OCI-LY7 (cell line): ENCODE measurements at places on chromosomes 1 and 21. TPM values are rescaled to one million over a fixed set of nuclear protein-coding genes. Genes with fewer than 3 reads are reported as not detected.

- DNase-seq: no peak
Measured at GRCh38 chr1:15574741-15575140, 10.1 kb downstream of the AGMAT start.

- no peak for DNase-seq
Measured at GRCh38 chr1:32208891-32209328, at the start of gene DCDC2B. Gene DCDC2B, plus strand, starts transcription at chr1:32209089. Its CDS starts 5 bp downstream, at chr1:32209094.

- DNase-seq: peak; percentile 76
Measured at GRCh38 chr1:1352786-1353388, 3.7 kb upstream of the DVL1 start.

DNA sequence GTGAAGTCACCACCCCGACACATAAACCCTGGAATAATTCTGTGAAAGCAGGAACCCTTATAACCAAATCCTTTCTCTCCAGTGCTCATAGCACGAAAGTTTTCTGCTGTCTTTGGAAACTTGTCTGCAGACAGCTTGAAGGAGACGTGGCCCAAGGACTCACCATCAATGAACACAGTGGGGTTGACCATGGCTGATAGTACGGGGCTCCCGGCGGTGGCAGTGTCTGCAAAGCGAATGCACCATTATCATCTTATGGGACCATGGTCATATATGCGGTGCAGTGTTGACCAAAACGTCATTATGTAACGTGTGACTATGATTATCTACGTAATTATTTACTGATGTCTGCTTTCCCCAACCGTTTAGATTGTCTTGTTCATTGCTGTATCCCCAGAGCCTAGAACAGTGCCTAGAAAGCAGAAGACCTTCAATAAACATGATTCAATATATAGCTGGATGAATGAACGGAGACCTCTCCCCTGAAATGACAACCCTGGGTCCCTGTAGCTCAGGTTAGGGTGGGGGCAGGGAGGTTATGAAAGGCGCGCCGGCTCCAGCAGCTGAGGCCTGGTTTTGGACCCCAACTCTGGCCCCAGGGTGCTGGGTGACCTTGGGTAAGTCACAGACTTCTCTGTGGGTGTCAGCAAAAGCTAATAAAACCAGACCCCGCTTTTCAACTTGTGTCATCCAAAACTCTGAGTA is 128.4 kb upstream of the ZBTB40 start:
- no peak for DNase-seq

DNA sequence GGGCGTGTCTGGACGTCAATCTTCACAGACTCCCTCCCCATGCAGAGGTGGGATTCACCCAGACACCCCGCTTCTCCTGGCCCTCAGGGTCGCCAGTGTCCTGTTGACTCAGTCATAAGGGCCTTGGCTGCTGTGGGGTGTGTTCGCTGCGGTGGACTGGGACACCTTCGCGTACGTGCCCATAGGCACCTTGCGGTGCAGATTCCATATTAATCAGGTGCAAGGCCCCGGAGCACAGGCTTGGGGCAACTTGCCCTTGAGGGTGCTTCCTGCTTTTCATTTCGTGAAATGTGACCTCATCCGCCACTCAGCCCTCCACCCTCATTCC is 398 bp upstream of the SLC30A10 start:
- no peak for DNase-seq

DNA sequence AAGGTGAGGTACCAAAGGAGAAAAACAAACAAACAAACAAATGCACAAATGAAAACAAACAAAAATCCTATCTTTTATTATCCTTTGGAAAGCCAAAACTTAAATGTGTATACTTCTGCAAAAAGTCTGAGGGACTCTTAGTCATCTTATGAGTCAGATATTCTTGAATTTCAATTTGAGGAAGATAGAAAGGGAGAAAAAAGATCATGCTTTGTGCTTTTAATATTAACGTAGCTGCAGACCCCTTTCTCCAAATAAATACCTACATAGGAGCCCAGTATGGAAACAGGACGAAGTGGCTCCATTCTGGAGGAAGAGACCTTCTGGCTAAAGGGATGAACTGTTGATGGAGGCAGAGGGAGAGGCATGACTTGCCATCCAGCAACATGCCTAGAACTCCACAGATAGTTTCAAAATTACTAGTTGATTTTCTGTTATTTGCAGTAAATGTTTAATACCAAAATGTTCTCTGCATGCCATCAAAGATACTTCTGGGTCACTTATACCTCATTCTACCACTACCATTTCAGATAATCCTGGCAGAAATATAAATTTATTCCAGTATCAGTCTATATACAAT is 25.4 kb downstream of the NUP210L start:
- DNase-seq: no peak

GRCh38 chr1:33986390-33987095 is 122.7 kb downstream of the HMGB4 start:
- no peak for DNase-seq

GRCh38 chr1:11924334-11925195 is 1.7 kb downstream of the KIAA2013 start:
- peak; percentile 53 for DNase-seq

DNA sequence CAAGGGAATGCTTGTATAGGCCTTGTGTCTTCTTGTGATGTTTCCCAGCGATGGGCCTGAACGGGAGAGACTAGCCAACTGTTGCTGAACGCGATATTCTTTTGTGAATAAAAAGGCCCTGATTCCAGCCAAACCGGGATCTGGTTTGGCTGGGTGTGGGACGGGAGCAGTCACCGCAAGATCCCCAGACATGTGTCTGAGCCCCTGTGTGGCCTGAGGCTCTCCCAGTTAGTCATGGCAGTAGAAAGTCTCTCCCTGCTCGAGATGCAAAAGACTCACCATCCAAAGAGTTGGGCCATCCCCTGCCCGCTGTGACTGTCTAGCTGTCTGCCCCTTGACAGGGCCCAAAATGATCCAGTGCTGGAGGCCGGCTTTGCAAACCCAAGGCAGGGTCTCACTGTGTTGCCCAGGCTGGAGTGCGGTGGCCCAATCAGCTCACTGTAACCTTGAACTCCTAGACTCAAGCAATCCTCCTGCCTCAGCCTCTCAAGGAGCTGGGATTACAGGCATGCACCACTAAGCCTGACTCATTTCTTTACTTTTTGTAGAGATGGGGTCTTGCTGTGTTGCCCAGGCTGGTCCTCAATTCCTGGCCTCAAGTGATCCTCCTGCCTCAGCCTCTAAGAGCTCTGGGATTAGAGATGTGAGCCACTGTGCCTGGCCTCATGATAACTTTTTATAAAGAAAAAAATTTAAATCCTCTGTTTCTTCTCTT is 56.4 kb downstream of the KIF26B start:
- no peak for DNase-seq

DNA sequence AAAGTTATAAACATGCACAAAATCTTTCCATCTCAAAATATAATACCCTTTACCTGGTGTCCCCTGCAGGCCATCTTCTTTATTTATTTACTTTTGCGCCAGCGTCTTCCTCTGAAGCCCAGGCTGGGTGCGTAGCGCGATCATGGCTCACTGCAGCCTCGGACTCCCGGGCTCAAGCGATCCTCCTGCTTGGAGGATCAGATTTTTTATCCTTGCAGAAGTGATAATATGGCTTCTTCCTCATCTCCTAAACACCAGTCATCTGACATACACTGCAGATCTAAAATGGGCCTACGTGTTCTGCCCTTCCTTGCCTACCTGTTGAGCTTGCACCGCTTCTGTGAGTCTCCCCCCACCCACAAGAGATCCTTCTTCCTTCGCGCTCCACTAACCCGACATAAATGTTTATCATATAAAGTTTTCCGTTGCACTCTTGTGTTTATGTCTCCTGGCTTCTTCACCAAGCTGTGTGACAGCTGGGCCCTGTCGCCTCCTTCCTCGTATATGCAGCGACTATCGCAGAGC is 506 bp upstream of the SRP9 start:
- DNase-seq: no peak

GRCh38 chr1:37814252-37814651 is 6.2 kb upstream of the YRDC start:
- DNase-seq: no peak

GRCh38 chr1:113976609-113977278 is 2.5 kb upstream of the OLFML3 start:
- peak; percentile 30 for DNase-seq

- no peak for DNase-seq
Measured at GRCh38 chr1:44423591-44424537, 18.8 kb downstream of the RNF220 start.

- DNase-seq: no peak
Measured at GRCh38 chr1:58981392-58981791, 197.5 kb upstream of the JUN start.

DNA sequence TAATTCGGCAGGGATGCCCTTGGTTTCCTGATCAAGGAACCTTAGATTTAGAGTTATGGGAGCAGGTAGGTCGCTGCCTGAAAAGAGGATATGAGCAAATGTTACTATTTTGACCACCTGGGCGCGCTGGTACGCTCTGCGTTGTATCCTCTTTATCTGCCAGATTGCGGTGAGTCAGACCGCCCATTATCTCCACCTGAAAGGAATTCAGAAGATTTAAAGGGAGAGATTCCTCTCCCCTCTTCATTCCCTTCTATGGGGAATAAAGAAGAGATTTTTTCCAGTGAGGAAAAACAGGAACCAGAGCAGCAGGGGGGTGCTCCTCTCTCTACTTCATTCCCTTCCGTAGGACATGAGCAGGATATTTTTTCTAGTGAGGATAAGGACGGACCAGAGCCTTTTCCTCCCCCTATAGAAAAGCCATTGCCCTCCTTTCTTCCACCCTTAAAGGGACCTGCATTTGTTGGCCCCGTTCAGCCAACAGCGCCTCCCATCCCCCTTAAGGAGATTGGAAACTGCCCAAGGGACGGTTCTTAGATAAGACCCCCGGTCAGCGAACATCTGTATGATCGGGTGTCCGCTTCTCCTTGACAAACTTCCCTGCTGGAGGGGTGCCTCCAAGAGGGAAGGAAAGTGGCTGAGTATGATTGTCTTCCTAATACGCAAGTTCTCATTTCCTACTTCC is 34.1 kb downstream of the CLCA1 start:
- no peak for DNase-seq

DNA sequence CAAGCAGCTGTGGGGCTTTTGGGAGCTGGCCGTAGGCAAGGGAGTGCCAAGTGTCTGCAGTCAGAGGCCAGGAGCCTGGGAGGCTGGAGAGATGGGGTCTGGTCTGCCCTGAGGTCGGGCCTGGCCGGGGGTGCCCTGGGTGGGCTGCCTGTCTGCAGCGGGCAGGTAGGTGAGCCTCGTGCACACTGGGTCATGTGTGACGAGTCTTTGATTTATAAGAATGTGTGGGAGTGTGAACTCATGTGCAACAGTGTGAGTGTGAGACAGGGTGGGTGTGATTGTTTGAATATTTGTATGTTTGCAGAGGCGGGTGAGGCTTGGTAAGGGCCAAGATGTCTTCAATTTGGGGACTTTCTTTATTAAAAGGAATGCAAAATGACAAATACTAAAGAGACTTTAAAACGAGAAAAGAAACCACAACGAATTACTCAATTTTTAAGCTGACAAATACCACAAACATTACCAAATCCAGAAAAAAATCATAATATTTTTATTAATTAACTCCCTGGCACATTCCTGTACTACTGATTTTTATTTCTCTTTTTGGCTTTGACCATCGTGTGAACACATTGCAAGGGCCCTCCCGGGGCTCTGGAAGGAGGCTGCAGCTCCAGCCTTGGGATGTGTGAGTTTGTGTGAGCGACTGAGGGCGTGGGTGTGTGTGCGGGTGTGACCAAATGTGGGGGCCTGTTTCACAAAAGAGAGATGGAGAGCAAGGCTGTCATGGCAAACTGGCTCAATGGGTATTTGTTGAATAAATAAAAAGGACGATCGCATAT is 110.3 kb upstream of the WNT4 start:
- no peak for DNase-seq

- DNase-seq: peak; percentile 83
Measured at GRCh38 chr1:26284597-26285347, 4.9 kb downstream of the SH3BGRL3 start.

DNA sequence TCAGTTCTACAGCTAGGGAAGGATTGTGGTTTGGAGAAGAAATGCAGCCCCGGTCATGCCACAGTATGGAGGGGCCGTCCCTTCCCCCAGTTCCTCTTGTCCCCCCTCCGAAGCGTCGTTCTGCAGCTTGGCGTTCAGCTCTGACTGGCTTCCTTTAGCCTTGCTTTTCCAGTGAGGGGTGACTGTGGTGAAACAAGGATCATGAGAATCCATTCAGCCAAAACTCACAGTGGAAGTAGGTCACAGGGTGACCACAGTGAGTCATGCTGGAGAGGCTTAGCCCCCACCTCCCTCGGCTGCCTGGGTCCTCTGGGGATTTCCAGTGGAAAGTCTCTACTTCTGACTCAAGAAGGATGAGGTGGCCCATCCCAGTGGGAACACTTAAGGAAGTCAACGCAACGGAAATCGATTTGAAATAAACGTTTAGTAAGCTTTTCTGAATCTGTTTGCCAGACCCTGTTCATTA is 37.3 kb upstream of the COL6A2 start:
- DNase-seq: no peak

GRCh38 chr1:205577874-205578658 is 53.7 kb downstream of the ELK4 start:
- no peak for DNase-seq

DNA sequence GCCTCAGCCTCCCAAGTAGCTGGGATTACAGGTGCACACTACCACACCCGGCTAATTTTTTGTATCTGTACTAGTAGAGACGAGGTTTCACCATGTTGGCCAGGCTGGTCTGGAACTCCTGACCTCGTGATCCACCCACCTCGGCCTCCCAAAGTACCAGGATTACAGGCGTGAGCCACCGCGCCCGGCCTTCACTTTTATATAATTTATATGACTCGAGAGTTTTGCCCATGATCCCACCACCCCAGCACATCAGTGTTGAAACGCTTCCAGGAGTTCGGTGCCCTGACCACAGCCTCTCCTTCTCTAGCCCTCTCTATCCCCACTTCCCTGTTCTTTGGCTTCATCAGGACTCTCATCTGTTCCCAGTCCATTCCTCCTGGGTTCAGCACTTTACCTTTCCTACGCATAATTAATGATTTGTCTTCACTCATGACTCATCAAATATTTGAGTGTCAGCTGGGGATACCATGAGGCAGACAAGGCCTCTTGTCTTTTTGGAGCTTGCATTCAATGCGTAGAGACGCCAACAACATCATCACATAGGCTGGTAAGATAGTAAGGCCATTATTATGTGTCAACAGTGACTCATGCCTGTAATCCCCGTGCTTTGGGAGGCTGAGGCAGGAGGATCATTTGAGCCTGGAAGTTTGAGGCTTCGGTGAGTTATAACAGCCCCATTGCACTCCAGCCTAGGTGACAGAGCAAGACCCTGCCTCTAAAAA is 1.4 kb downstream of the PMF1 start:
- DNase-seq: no peak

- DNase-seq: no peak
Measured at GRCh38 chr1:181482521-181483284, 614 bp upstream of the CACNA1E start.

Gene FAM3B
- total RNA-seq: not detected in 2 replicates

Gene CFAP45
- 0.63 and 0.85 TPM in 2 replicates for total RNA-seq

Gene ASCL5
- not detected in 2 replicates for total RNA-seq

Gene FMO5
- 1.7 and 2.9 TPM in 2 replicates for total RNA-seq

Gene WDR64
- total RNA-seq: not detected in 2 replicates

Gene RBM11
- 0.70 and 0.81 TPM in 2 replicates for total RNA-seq

Gene PPIAL4G
- not detected in 2 replicates for total RNA-seq

Gene CR1
- not detected in 2 replicates for total RNA-seq

Gene KCNQ4
- 0.37 and 0.49 TPM in 2 replicates for total RNA-seq

Gene FAM167B
- total RNA-seq: 1.8 and 3.1 TPM in 2 replicates

Gene CSF3R
- not detected in 2 replicates for total RNA-seq

Gene FLAD1
- total RNA-seq: 57.0 and 57.9 TPM in 2 replicates
